ENCODE measurements at places on chromosomes 4 and X.

DNA sequence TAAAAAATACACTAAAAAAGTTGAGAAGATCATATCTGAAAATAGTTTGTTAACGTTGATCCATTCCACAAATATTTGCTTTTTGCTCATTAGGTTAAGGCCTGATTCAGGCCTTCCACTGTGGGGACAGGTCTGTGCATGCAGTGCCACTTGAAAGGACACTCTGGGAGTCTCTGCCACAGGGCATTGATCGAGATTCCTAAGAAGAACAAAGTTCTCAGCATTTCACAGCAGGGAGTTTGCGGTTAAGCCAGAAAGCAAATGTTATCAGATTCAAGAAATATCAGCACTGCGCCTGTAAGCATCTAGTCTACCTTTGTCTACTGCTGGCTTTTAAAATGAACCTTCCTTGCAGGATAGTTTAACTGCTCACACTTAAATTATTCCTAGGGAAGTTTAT, 62.2 kb upstream of the TNIP3 start:
- no peak for DNase-seq

DNA sequence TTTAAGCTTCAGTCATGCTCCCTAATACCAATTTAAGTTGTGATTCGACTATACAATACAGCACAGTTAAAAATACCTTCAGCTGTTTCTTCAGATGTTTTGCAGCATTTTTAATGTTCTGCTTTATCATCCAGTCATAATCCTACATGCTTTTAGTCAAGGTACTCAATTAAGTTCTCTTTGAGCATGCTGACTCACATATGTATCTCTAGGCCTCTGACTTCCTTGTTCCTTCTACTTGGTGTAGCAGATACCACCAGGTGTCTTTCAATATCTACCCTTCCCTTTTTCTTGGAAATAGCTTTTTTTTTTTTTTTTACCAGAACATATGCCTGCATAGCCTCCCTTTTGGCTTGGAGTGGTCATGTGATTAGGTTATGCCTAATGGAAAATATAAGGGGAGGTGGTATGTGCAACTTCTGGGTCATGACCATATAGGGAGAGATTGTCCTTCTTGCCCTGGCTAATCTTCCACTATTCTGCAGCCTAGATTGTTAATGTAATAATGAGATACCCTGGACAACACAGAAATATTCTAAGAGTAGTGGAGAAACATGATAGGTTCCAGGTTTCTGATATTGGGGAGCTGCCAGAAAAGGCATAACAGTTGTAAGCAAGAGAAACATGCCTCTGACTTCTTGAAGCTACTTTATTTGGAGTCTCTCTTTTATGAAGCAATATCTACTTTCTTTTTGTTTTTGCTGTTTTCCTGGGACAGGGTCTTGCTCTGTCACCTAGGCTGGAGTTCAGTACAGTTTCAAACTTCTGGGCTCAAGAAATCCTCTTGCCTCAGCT, 737.2 kb upstream of the SLIT2 start:
- no peak for DNase-seq

DNA sequence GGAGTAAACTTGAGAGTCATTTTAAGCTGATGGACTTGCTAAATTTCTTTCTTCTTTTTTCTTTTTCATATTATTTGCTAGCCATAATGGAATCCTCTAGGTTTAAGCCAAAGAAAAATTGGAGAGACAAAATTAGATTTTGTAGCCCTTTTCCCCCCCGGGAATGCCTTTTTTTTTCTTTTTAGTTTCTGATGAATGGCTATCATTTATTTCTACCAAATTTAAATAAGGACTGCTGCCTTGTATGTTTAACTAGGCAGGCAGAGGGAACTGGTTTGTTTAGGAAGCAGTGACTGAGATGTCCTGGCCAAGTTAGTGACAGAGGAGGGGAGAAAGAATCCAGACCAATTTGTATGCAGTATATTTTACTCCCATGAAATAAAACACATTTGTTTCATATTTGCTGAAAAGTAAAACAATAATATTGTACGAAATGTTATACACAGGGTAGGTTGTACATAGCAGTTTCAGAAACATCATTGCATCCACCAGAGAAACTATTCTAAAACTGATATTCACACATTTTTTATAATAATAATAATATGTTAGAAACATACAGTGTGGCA, 5.7 kb downstream of the PITX2 start:
- no peak for DNase-seq

DNA sequence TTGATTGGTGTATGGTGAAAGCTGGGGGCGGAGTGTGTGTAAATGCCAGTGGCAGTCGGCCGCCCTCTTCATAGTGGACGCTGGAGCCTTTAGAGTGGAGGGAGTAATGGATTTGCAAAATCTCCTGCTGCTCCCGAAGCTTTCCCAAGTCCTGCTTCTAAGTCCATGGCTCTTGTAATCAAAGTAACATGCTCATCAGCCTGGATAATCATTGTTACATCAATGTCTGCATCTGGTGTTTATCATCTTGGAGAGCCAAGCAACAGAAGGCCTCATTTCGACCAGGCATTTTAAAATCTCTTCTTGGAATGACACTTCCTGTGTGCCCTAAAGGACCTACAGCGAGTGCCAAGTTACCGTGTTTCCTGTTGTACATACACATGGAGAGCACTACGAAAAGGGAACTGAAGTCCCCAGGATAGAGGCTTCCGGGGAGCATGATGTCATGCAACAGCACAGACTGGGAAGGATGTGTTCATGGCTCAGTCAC, 32.2 kb downstream of the UNC5C start:
- DNase-seq, result peak; percentile 15

DNA sequence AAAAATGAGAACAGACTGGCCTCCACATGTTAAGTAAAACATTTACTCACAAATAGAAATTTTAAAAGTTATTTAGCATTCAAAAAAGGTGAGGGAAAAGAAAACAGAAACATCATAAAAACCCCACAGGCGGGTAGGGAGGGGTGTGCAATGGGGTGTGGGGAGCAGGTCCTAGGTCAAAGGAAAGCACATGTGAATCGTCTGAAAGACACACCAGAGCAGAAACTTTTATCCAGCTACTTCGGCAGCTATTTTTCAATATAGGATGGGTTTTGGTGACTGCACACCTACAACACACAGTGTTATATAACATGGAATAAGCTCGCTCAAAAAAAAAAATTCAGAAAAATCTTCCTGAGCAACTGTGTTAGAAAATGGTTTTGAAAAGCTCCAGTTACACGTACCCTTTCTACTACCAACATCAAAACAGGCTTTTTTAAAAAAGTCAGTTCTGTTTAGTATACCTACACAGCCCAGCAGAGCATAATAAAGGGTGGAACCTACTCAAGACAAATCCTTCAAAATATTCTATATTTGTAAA, 1.6 kb downstream of the OTUD4 start:
- DNase-seq, result no peak

DNA sequence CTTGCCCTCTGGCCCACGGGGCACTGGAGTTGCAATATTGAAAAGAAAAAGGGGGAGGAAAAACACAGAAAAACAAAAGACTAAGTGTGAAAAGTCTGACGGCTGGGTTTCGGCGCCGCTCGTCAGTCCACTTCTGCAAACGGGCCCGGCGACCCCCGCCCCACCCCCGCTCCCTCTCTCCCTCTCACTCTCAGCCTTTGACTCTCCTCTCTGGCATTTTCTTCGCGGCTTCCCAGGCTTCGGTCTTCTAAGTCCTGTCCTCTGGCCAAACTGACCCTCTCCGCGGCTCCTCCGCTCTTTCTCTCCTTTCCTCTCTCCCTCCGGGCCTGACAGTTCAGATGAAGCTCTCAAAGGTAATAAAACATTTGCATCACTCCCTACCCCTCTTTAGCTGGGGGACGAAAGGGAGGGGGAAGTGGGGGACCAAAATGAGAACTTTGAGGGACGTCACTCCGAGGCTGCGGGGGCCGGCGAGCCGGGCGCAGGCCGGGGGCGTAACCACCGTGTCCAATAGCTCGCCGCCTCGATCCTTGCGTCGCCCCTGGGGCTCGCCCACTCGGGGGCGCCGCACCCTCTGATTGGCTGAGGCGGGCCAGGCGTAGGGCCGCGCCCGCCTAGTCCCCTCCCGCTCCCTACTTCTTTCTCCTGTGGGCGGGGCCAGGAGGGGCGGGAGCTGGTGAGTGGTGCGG, at the start of gene NKX6-1:
Gene NKX6-1, minus strand, starts transcription at position 358 of the 689 bp plus-strand sequence. CDS start 1,064 bp downstream, outside the sequence.
- DNase-seq, result no peak

DNA sequence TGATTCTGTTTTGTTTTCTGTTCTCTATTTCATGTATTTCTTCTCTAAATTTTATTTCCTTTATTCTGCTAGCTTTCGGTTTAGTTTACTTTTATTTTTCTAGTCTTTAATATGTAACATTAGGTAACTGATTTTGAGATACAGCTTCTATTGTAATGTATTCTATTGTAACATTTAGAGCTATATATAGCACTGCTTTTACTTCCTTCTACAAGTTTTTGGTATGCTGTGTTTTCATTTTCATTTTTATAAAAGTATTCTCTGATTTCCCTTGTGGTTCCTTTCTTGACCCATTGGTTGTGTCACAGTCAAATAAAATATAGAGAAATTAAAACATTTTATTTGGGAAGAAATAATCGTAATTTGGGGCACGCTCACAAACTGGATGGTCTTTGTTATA, 13.9 kb upstream of the CT47A1 start:
- no peak for DNase-seq

DNA sequence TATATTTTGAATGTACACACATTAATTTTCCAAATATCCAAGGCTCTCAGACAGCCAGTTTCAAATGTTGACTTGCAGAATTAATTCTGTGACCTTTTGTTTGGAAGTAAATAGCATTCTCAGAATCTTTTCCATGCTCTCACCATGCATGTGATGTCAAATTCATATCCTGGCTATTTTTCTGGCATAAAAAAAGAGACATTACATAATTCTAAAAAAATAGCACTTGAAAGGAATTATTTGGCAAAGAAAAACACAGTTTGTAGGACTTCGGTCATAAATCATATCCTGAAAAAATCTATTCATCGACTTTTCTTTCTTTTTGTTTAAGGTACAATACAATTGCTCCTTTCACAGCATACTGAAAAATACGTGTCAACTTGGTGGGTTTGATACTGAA, 111.2 kb downstream of the GLRA3 start:
- no peak for DNase-seq

All from large intestine (tissue), 12 donors.